ENCODE measurements at places on chromosomes 6 and 20. TPM values are rescaled to one million over a fixed set of nuclear protein-coding genes. Genes with fewer than 3 reads are reported as not detected.

- DNase-seq, result no peak
Observed at GRCh38 chr6:42251911-42252637, 34.4 kb upstream of the MRPS10 start.

DNA sequence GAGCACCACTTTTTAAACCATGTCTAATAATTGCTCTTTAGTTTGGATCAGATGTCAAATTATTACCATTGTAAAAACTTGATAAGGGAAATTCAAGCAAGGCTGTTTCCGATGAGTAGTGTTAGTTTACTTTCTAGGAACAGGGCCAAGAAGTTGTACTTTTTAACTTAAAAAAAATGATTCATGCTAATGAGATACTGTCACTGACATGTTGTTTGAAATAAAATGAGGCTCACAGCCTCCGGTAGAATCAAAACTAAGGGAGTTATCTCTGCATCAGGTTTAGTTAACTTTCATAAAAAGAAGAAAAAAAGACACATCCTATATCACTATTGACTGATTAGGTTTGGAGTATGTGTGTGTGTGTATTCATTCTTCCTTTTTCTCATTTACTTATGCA, 55.2 kb upstream of the SUPT3H start:
- no peak for DNase-seq

Gene FAM217A
- total RNA-seq, result not detected

Gene CLIC5
- 134 TPM for total RNA-seq

DNA sequence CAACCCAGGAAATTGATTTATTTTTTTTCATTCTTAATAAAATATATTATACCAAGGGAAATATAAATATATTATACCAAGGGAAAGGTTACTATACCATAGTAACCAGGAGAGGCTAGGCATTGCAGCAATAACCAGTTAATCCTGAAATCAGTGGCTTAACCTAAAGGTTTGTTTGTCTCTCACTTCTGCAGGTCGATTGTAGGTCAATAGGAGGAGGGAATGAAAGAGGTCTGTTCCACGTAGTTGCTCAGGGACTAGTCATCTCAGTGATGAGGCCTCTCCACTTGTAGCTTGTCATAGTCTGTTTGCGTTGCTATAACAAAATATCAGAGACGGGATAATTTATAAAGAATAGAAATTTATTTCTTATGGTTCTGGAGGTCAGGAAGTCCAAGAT, 168.0 kb downstream of the GJA1 start:
- no peak for DNase-seq

GRCh38 chr6:28880894-28881780, 42.6 kb downstream of the TRIM27 start:
- no peak for DNase-seq

Gene C6orf132
- 13.5 TPM for total RNA-seq

Gene VNN1
- 10.0 TPM for total RNA-seq

- no peak for DNase-seq
Observed at GRCh38 chr20:3163099-3164042, 3.7 kb upstream of the FASTKD5 start.

- DNase-seq, result no peak
Observed at GRCh38 chr20:62040933-62041332, 24.7 kb downstream of the TAF4 start.

Gene OR12D3
- total RNA-seq, result not detected

Gene FNDC11
- total RNA-seq, result 1.3 TPM

DNA sequence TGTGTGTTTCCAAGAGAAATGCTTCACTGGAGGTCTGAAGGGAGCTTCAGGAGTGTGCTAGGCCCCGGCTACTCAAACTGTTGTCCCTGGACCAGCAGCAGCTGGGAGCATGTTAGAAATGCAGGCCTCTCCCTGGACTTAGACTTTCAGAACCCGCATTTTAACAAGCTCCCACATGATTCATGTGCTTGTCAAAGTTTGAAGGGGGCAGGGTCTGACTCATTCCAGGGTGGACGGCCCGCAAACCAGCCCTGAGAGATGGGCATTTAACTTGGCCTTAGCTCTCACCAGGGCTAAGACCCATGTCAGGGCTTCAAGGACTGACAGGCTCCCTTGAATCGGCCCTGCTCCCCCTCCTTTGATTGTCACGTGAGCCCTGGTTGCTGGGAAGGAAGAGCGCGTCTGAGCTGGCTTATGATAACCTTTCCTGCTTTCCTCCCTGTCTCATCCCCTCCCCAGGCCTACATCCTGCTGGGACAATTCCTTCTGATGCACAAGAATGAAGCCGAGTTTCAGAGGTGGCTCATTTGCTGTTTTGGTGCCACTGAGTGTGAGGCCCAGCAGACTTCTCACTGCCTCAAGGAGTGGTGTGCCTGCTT, 35.5 kb downstream of the BANF2 start:
- no peak for DNase-seq

Gene KCNK17
- total RNA-seq, result 5.5 TPM

DNA sequence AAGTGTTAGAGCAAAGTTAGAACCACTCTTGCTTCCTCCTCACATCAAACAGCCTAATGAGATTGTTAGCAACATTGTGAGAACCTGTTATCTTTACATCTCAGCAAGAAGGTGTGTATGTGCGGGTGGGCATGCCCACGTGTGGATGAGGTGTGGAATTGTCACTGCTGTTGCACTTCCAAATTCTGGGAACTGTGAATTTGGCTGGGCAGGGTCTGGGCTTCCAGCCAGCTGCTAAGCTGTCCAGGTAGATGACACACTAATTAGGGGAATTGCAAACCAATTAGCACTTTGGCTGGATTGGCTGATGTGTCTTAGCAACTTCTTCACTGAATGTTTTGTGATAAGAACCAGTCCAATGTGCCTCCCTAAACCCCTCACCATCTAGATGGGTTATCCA, 848.2 kb downstream of the DHX35 start:
- no peak for DNase-seq

DNA sequence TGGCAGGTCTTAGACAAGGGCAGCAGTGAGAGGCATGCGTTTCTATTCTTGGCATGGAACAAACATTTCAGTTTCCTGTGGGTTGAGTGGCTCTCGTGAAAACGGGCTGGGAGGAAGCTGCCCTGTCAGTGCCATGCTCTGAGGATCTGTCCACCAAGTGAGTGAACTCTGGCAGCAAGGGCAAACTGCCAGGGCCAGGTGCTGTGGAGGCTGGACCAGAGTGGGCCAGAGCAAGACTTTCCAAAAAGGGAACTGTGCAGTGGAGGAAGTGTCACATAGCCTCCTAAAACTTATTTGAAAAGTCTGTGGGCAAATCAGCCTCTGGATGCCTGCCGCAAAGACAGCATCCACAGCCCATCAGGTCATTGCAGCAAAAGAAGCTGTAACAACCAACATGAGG, 44.2 kb upstream of the TAB2 start:
- peak; percentile 70 for DNase-seq

DNA sequence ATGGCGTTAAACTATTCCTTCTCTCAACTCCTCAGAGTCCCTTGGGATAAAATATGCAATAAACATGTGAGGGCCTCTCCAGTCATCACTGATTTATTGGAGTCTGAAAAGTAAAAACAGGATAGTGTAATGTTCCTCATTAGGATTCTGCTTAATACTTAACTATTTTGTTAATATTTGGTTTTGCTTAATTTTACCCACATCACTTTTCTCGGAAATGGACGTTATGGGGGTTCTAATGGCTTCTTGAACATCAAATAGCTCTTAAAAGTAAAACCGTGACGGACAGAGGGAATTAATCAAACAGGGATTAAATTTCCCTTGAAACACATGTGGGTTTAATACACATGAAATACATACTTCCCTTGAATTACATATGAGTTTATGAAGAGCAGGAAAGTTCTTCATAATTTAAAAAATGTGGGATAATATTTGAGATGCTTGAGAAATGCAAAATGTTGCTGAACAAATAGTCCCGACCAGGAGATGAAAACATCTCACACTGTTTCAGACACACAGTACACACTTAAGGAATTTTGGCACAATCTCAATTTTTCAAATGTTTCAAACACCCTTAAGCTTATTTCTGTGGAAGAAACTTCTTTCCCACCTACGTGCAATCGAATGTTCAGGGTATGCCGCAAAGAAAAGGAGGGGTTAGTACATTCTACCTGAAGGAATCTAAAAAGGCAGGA, 38.4 kb upstream of the EIF2S2 start:
- no peak for DNase-seq

DNA sequence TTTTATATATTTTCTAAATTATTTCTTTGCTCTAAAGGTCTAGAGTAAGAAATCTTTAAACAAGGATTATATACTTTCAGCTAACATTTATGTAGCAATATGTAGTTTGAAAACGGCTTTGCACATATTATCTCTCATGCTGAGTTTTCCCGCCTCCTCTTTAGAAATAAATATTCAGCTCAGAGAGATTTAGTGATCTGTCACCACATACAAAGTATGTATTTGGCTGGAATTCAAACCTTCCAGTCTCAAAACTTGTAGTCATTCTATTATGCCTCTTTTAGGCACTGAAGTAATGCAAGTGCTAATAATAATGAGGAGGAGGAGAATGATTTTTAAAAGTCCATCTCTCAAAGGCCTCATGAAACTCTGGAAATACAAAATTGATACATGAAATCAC, 525.0 kb downstream of the GRIK2 start:
- no peak for DNase-seq

DNA sequence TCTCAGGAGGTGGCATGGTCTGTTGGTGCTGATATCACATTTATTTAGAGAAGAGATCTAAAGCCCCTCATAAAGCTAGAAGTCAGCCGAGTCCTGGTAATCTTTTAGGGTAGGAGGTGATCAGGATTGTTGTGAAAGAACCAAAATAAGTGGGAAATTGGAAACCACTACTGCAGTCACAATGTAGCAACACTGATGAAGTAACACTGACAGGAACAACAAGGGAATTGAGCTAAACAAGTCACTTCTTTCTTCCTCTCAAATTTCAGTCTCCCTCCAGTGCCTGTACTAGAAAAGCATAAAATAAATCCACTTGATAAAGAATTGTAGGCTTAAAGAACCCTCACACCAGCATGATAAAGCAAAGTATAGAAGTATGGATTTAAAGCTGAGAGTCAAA, 1509.0 kb downstream of the GRIK2 start:
- DNase-seq, result no peak

Gene DNAH8
- 0.03 TPM for total RNA-seq

Gene BEND3
- 3.1 TPM for total RNA-seq

Gene CST2
- total RNA-seq, result not detected

Gene SULF2
- 34.6 TPM for total RNA-seq

Gene SLC13A3
- total RNA-seq, result 2.0 TPM

DNA sequence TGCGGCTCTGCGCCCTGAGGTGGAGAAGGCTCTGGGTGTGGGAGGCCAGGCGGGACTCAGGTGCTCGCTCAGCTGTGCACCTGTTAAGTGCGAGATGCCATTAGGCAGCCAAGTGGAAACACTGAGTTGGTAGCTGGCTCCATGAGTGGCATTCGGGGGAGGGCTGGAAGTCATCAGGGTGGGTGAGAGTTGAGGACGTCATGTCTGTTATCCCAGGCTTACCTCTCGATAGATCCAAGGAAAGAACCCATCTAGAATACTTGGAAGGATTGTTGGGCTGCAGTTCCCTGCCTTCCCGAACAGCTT, 41.3 kb downstream of the TAF8 start:
- DNase-seq, result no peak

DNA sequence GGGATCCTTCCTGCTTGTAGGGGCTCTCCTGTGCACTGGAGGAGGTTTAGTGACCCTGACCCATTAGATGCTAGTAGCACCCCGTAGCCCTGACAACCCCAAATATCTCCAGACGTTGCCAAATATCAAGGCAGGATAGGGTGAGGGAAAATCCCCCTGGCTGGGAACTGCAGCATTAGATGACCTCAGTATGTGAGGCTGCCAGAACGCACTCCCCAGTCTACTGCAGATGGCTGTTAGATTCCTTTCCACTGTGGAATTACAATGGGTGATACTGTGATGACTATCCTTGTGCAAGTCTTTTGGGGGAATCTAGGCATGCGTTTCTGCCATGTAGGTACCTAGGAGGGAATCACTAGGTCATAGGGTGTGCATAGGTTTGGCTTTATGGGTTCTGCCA, 226.3 kb upstream of the KCNG1 start:
- no peak for DNase-seq

Data from lower lobe of right lung (tissue), 2 donors.